ENCODE measurements at places on chromosomes 2 and 18.

DNA sequence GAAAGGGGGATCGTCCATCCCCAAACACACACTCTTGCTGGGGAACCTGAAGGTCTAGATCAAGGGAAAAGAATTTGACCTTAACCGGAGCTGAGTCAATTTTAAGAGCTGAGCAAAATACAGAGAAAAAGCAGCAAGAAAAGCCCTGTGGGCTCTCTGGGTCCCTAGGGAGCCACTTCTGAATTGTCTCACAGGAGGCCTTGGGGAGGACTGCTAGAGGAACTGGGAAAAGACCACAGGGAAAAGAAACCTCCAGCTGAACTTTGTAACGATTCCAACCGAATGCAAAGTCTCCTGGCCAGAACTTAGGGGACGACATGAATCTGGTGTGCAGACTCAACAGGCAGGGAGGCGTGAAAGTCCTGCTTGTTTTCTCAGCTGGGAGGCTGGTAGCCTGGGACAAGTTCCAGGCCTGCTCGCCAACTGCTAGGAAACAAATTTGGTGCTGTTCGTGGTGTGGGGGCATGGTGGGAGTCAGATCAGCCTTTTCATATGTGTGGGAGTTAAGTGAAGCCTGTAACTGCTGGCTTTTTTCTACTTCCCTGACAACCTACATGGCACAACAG, 644.6 kb upstream of the CNTNAP5 start:
- no peak for DNase-seq

DNA sequence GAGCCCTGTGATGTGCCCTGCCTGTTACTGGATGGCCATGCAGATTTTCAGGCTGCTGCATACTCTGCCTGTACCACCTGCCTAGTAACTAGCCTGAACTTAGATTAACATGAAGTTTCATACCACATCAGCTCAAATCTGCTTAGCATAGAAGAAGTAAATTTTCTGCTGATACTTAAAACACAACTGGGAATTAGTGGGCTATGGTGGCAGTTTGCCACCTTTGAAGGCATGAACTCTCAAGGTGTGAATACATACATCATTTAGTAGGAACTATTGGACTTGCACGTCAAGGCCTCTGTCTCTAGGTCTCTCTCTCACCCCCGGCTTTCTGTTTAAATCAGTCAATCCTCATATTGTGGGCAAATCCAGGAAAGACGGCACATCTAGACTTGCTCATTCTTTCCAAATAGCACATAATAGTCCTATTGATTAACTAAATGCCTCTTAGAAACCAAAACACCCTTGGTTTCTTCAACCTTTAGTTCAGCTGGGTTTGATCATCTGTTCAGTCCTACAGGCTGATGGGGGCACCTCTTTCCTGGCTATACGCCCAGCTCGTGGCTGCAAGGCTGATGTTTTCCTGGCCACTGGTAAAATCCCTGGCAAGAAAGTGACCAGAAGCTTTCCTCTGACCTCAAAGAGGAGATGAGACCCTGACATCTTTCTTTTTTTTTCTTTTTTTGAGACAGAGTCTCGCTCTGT, 58.4 kb downstream of the ALPK2 start:
- DNase-seq, result no peak

- DNase-seq, result no peak
Measured at GRCh38 chr2:132757676-132758075, 87.7 kb upstream of the LYPD1 start.

DNA sequence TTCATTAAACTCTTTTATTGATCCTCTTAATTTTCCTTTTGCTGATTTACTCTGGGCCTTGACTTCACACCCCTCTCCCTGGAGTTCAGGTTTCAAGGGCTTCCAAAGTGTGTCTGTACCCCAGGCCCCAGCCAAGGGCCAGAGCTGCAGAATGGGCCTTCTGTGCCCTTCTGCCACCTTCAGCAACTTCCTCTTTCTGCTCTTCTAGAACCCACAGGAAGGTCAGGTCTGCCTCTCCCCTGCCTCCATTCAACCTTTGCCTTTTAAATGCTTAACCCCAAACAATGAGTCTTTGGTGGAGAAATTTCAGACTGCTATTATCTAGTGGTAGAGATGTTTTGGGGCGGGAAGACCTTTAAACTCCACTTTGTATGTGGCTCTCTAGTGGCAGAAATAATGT, 63.1 kb downstream of the TSN start:
- DNase-seq, result no peak
